Heart right ventricle (tissue), 16 donors: ENCODE measurements at places on chromosomes 1 and 21. TPM values are rescaled to one million over a fixed set of nuclear protein-coding genes. Genes with fewer than 3 reads are reported as not detected.
A peak's percentile ranks its signal among the peaks of the same experiment; 100 is the strongest.

DNA sequence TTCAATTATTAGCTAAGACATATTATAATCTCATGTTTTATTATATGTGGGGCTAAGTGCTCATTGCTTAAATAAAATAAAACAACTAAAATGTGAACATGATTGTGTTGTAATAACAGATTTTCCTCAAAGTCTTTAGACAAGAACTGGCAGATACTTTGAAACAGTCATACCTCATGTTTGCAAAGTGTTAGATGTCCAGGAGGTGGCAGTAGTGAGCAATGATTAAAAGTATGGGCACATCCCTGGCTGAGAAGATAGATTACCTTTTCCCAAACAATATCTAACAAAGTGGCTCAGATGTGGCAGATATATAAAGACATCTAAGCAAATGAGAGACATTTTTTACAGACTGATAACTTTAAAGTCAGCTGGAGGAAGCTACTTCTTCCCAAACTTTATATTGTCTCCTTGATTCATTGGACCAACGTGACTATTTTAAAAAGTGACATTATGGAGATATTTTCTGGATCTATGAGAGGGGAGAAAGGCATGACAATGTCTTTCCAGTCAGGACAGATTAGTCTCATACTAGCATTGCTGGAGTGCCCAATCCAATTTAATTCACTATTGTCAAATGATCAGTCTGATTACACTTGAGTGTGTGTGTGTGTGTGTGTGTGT is 269.8 kb downstream of the S1PR1 start:
- DNase-seq = peak; percentile 19

DNA sequence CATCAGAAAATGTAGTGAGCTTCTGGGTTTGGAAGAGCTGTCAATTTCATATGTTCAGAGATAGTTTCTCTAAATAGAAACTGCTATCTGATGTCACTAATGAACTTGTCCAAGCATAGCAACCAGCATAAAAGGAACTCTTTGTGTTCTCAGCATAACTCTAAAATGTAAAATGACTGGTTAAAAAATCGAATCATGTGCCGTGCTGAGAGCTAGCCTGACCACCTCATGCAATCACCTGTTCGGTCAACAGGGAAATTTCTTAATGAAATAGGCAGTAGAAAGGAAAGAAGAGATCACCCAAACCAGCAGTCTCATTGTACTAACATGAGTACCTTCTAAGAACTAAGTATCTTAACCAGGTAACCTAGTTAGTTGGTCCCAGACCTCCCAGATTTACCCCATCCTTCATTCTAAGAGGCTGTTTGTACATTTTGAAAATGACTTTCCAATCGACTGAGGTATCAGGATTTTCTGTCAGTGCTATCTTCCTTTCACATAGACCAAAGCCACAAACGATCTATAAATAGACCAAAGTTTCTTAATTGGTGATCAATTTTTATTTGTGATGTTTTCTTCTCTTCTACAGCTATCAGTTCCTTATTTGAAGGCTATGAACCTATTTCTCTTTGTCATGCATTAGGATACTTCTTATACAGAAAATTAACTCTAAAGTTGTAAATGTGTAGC is 147.3 kb downstream of the TLR5 start:
- no peak for DNase-seq

- no peak for DNase-seq
Observed at GRCh38 chr1:230083746-230084407, 16.8 kb downstream of the GALNT2 start.

Gene BTBD8
- total RNA-seq = 4.2 TPM

Gene REG4
- total RNA-seq = not detected

Gene NBPF19
- 3.9 TPM for total RNA-seq

Gene SRSF10
- 51.7 TPM for total RNA-seq

GRCh38 chr1:198717510-198717909 is 78.7 kb downstream of the PTPRC start:
- no peak for DNase-seq

GRCh38 chr1:172177849-172178248 is 242.6 kb upstream of the C1orf105 start:
- no peak for DNase-seq

Gene C1orf116
- total RNA-seq = 0.64 TPM

DNA sequence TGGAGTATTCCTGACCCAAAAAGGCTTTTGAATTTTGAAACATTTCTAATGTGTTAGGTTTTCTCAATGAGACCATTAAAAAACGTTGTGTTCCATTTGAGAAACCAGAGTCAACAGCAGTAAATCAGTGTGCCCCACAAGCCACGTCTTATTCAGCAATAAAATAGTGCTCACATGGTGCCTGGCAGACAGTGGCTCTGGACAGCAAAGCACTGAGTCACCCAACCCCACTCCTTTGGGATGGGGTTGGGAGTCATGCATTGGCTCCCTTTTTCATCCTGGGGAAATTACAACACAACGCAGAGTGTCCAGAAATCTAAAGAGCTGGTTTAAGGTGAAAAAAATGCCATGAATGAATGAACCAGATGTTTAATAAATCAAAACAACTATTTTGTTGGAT is 46.5 kb downstream of the KCNJ15 start:
- DNase-seq = no peak
